ENCODE measurements at places on chromosomes 3 and 15.

DNA sequence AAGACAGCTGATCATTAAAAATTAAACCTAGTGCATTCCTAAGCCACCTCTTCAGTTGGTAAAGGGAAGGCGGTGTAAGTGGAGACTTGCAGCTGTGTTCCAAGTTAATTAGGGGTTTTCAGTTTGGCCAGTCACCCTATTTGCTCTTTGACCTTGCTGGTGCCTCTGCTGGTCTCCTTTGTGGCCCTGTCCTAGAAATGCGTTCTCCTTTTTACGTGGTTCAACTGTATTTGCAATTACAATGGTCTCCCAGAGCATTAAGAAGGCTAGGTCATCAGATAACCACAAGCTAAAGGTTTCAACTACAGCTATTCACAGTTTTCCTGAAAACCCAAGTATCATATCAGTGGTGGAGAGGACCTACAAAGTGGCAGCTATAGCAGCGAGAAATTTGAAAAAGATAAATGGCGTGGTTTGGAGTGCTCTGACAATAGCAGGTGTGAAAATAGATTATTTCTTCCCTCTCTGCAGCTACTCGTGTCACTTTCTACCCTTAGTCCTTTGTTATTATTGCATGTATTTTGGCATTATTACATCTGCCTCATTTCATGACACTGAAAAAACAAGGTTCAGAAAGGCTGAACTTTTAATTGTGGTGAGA, 203.5 kb upstream of the TBC1D5 start:
- DNase-seq = no peak

- no peak for DNase-seq
Observed at GRCh38 chr3:27568393-27568792, 84.2 kb upstream of the SLC4A7 start.

DNA sequence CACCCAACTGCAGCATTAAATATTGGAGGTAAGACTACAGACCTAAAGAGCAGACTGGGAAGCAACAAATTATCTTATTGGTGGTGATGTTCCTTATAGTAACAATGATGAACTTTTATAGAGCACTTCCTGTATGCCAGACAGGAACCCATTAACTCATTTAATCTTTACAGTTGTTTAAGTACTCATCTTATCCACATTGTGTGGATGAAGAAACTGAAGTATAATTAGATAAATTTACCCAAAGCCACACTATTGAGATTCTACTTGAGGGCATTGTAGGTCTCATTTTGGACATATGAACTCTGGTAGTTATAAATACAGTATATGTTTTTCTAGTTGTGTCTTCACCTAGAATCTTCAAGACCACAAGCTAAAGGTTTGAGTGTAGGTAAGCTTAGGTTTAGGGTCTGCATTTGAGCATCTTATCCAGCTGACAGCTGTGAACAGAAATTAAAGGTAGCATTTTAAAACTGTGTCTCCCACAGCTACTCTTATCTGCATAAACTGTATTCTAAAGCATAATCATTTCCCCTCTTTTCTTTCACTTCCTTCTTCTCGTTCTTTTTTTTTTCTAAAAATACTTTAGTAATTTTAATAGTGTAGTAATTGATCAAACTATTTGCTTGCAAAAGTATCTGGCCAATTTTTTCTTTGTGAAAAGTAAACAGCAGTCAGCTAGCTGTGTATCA, 138.2 kb downstream of the UBE2E2 start:
- no peak for DNase-seq

GRCh38 chr3:177358977-177359592, 161.8 kb upstream of the TBL1XR1 start:
- DNase-seq = peak; percentile 47

DNA sequence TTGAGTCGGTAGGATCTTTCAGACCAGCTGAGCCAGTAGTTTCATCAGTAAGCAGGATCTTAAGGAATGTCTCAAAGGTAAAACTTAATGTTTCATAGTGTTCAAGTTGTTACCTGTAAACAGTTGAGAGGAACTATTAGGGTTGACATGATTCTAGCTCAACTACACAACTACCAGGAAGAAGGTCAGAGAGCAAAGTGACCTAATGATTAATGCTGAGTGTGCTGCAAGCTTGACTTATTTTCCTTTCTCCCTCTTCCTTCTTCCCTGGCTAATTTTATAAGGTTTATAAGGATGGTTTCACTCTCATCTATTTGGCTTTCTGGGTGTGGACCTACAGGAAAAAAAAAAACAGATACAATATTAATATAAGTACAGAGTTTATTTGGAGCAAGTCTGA, 30.2 kb upstream of the LHFPL4 start:
- no peak for DNase-seq

DNA sequence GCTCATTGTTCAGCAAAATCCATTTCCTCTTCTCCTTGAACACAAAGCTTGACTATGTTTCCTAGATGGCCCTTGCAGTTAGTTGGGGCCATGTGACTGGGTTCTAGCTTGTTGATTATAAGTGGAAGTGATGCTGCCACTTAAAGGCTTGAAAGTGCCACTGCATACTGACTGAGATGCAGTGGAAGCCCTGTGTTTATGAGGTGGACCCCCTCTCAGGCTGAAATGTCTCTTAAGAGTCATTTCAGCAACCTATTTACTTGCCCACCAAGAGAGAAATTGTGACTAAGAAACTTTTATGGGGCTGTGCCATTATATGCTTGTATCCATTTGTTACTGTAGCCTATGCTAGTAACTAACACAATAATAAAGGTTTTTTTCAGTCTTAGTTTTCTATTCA, 8.4 kb upstream of the ANP32A start:
- DNase-seq = no peak

- no peak for DNase-seq
Observed at GRCh38 chr3:128232376-128233178, 79.3 kb downstream of the EEFSEC start.

GRCh38 chr15:99322643-99323405, 71.5 kb downstream of the LRRC28 start:
- no peak for DNase-seq

DNA sequence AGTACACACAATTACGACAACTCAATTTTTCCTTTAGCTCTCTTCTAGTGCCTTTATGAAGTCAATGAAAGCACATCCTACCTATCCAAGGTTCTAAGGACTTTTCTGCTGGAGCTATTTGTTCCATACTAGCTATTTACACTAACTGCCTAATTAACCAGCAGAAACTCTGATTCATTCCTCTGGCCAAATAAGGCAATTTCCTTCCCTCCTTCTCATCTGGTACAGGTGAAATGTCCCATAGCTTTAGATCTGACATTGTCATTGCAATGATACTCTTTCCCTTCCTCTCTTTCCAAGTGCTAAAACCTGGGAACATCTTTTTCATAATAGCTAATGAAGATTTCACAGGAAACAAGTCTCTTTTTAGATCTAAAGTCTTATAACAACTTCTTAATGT, 521.7 kb downstream of the SOX2 start:
- no peak for DNase-seq

DNA sequence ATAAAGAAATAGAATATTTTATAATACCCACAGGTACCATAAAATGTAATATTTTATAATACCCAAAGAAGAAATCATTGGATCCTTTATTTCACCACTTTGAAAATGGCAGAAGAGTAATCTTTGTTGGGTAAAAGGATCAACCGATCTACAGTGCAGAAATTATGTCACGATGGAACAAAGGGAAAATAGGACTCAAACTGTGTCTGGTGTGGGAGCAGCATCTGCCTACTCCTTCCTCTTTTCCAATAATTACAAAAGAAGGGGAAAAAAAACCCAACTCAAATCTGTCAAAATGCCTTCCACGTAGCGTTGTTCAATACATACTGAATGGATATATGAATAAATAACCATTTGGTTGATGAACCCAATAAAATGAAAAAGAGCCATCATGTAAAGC, 492.6 kb upstream of the TBL1XR1 start:
- no peak for DNase-seq

DNA sequence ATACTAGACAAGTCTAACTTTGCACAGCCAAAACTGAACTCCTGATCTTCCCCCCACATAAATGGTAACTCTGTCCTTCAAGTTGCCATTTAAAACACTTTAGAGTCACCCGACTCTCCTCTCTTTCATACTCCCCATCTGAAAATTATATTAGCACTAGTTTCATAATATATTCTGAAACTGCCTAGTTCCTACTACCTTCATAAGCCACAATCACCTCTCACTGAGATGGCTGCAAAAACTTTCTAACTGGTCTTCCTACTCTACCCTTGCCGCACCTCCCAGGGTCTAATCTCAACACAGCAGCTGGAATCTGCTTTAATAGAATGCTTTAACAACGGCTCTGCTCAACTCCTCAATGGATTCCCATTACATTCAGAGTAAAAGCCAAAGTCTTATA, 55.0 kb downstream of the GLB1 start:
- no peak for DNase-seq

DNA sequence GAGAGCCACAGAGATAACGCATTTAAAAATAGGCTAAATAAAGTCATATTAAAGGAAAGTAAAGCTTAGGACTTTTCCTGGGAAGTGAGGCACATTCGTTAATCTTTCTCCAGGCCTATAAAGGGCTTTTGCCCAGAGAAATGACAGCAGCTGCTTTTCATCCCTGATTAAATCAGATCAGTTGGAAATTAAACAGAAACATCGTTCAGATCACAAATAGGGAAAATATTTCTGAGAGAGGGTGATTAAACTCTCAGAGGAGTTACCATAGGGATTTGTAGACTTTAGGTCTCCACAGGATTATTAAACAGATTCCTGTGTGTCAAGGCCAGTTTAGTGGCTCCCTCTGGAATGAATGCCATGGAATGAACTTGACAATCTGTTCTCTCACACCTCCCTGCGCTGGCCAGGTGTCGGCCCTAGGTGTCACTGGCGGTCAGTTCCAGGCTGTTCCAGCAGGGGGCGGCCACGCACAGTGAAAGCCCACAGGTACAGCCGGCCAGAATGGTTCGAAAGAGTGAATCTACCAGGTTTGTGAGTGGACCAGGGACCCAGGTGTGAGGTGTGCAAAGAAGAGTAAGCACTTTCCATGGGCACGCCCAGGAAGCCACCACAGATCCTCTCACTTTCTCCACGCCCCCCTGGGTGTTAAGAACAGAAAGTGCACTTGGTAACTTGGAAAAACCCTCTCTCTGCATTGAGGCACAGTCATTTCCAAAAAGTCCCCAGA, 253.0 kb upstream of the RASGRP1 start:
- DNase-seq = peak; percentile 48

GRCh38 chr15:70160267-70160666, 62.5 kb upstream of the TLE3 start:
- DNase-seq = no peak

DNA sequence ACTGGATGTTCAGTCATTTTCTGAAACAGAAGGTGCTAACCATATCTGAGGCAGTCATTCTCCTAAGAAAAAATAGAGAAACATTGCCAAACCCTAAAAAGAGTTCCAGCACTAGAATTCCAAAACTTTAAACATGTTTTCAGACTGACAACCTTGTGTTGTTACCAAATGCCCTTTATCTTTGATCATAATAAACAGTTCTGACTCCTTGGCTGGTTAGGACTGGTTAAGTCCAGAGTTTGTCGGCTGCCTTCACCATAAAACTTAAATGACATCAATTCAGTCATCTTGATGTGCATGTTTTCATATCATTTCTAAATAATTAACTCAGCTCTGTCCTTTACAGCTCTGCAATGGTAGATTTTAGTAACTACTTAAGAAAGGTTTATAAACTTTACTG, 68.0 kb downstream of the COL8A1 start:
- no peak for DNase-seq

- no peak for DNase-seq
Observed at GRCh38 chr15:71691081-71691457, 119.3 kb upstream of the NR2E3 start.

DNA sequence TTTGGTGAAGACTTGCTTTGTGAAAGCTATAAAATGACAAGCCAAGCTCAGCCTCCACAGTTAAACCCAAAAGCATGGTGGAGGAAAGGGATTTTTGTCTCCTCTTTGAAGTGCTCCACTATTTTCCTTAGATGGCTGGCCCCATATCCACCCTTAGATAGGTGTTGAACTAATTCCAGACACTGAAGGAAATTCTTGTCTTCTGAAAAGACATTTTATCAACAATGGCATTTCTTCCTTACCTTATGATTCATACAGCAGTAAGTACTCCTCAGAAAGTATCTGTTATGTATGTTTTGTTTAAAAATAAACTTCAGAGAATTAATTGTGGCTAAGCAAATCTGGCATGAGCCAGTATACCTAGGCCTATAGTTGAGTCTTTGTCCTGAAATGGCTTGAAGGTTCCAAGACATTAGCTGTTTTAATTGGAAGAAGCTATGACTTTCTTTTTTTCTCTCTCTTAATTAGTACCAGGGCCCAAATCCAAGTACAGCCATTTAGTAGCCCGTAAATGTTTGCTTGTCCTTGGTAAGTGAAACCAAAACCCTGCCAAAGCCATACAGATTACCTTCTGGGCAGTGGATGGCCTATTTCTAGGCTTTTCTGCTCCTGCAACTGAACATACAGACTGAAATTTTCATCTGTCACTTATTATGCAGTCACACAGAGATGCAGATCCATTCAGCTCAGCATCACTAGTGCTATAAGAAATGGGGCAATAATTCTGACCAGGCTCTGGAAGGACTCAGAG, 5.1 kb upstream of the BFSP2 start:
- no peak for DNase-seq

DNA sequence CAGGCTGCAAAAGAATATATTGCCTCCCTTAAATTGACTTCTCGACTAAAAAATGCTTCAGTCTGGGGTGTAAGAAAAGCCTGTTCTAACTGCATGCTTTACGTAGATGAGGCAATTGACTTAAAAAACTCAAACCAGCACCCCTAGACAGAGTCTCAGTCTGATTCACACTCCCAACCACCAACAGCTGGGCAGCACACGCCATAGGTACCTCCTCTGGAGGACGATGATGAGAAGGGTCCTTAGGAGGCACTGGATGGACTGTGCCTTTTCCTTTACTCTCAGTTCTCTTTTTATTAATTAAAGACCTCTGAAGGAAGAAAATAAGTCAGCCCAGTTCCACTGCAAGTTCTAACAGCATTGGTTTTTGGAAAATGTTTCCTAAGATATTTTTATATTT, 175.0 kb downstream of the PDZRN3 start:
- DNase-seq = no peak

GRCh38 chr3:119628390-119628789, 30.7 kb downstream of the PLA1A start:
- DNase-seq = no peak
